Activated CD8-positive, alpha-beta T cell treated with anti-CD3 and anti-CD28 coated beads for 36 hours (primary cell): ENCODE measurements at places on chromosomes 11 and 22.

DNA sequence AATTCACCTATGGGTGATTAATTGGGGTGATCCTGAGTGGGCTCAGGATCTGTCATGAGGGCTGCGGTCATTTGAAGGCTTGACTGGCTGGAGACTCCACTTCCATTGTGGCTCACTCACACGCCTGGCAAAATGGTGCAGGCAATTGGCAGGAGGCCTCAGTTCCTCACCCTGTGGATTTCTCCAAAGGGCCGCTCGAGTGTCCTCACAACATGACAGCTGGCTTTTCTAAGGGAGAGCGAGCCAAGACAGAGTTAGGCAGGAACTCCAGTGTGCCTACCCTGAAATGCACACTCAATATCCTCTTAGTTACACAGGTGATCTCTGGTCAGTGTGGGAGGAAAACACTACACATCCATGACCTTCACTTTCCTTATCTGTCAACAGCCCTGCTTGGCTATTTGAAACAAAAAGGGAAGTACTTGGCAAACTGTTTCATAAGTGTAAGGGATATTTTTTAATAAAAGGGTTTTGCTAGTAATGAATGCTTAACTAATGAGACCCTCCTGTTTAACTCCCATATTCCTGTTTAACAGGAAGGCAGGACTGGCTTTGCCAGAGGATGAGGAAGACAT is 25.7 kb downstream of the OSBP2 start:
- DNase-seq: no peak

DNA sequence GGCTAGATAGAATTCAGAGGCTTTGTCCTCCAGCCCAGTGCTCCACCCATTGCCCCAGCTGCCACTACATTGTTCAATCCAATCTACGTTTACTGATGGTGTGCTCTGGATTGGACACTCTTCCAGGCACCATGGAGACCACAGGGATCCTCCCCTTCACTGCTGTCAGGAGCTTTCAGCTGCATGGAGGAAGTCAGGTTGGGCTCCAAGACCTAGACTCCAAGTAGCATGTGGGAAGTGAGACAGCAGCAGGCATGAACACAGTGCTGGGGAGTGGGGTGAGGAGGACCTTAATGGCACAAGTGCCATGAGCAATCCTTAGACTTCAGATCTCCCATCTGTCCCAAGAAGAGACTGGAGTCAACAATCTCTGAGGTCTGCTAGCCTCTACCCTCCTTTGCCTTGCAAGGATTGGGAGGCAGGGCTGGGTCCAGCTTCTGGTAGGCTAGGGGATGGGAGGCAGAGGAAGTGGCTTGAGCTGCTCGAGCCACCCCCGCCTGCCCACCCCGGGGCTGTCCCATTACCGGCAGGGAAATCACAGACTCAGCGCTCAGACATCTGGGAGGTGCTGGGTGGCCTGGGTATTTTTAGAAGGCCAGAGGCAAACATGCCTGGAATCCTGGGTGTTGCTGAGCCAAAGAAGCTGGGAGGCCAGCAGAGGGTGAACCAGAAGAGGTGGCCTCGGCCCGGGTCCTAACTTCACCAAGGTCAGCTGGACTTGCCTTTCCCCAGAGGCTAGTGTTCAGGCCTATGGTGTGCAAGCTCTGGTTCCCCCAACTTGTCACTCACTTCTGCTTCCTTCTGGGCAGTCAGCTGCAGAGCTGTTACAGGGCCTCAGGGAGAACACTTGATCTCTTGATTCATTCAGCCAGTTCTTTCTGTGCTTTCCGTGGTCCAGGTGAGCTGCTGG is 15.2 kb upstream of the FCHSD2 start:
- DNase-seq: peak; percentile 16

DNA sequence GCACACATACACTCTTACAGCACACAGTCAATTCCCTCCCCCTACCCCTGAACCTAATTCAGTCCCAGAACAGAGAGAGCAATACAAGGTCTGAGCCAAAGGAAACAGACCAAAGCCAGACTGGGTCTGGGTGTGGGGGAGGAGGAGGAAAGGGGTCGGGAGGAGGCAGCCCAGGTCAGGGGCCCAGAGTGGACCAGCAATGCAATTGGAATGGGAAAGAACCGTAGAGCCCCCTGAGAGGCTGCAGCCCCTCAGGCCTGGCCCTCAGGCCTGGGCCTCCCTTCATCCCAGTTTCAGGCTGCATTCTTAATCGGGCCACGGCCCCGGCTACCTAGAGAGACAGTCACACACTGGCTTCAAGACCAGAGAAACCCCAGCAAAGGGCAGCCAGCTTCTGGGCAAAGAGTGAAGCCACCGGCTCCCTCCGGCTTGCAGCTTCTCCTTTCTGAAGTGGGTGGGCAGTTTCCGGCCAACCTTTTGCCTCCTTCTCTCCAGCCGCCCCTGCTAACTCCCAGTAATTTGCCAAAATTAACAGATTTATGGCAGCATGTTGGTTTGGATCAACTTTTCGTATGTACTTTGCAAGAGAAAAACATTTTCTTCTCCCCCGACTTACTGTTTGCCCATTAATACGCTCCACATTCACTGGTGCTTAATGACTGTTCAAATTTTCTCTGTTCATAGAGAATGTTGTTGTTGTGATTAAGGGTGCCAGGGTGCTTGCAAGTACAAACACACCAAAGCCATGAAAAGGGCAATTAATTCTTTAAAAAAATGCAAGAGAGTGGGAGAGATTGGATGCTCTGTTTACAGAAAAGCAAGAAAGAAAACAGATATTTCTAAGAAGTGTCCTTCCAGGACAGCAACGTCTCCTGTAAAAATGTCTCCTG is 488.3 kb downstream of the MN1 start:
- DNase-seq: no peak

- DNase-seq: no peak
These were observed 3.0 kb upstream of the APOL4 start for GRCh38 chr22:36204632-36205015.

GRCh38 chr11:65834202-65834601 is 439 bp downstream of the SNX32 start:
- DNase-seq: no peak

DNA sequence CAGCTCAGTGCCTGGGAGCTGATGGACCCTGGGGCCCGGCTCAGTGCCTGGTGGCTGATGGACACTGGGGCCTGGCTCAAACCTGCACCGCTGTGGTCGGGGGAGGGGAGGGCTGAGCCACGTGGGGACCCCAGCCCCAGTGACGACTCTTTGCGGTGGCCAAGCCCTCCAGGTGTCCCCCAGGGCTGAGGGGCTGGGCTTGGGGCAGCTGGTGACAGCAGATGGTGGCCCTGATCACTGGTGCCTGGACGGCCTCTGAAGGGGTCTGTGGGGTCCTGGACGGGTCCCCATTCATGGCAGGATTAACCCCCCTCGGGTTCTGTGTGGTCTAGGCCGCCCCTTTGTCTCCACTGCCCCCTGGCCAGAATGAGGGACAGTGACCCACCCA is 3.4 kb upstream of the MUC5B start:
- no peak for DNase-seq

DNA sequence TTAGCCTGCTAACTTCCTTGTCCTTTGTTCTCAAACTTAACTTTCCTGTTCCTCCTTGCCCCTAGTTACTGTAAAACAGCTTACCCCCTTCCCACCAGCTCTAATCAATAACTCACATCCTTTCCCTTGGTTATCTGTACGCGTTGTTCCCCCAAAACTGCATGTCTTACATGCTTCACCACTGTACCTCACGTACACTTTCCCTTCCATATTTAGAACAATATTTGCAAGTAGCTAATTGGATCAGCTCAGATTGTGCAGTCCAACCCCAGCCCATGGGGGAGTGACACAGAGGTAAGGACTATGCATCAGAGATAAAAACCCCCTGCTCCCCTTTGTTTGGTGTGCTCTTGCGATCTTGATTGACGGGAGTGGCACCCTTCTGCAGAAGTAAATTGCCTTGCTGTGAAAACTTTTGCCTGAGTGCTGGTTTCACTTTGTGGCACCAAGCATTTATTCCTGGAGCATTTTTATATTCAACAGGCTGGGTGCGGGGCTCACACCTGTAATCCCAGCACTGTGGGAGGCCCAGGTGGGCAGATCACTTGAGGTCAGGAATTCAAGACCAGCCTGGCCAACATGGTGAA is 30.9 kb downstream of the MIF start:
- DNase-seq: no peak

DNA sequence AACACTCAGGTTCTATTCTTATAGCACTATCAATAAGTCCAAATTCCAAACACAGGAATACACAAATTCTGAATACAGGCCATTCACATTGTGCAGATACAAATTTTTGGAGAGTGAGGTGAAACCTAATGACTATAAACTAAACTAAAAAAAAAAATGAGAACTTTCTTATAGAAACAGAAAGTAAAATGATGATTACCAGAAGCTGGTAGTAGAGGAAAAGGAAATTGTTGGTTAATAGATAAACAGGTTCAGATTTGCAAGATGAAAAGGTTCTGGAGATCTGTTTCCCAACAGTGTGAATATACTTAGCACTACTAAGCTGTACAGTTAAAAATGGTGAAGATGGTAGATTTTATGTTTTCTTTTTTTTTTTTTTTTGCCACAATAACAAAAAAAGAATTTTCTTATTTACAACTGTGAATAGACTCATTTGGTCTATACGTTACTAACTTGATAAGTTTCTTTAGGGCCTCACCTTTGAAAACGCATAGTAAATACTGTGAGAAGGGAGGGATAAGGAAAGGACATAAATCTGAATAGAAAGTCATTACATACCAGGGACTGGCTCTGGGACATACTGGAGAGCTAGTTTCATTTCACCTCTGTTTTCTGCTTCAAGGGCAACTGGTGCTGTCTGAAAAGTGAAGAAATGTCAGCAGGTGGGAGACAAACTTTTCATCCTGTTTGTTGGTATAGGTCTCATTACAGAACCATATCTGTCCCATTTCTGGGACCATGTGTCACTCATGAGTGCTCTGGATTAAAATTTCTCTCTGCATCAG is 14.2 kb upstream of the CCDC89 start:
- no peak for DNase-seq
